ENCODE measurements at places on chromosomes 1 and 21. TPM values are rescaled to one million over a fixed set of nuclear protein-coding genes. Genes with fewer than 3 reads are reported as not detected.

FLG2 gene
- not detected for total RNA-seq

AZIN2 gene
- total RNA-seq, result 1.3 TPM

CD1B gene
- not detected for total RNA-seq

OR10J5 gene
- not detected for total RNA-seq
